Gastroesophageal sphincter (tissue), 4 donors: ENCODE measurements at places on chromosomes 5 and 9. TPM values are rescaled to one million over a fixed set of nuclear protein-coding genes. Genes with fewer than 3 reads are reported as not detected.

GRCh38 chr5:38453506-38453905 is 102.9 kb downstream of the LIFR start:
- no peak for ATAC-seq

GRCh38 chr9:124278054-124278540 is 20.3 kb downstream of the NEK6 start:
- ATAC-seq = no peak

IZUMO3 gene
- not detected for total RNA-seq

C9orf153 gene
- 0.47 TPM for total RNA-seq

FOXI1 gene
- total RNA-seq = not detected
